ENCODE measurements at places on chromosomes 13 and 19.

GRCh38 chr19:16148443-16149229, 5.2 kb downstream of the HSH2D start:
- no peak for DNase-seq

- DNase-seq = no peak
Measured at GRCh38 chr19:2242092-2242537, 5.5 kb downstream of the SF3A2 start.

GRCh38 chr13:44905556-44905955, 83.7 kb downstream of the NUFIP1 start:
- DNase-seq = no peak

GRCh38 chr19:6056282-6056741, 54.0 kb downstream of the RFX2 start:
- DNase-seq = no peak

DNA sequence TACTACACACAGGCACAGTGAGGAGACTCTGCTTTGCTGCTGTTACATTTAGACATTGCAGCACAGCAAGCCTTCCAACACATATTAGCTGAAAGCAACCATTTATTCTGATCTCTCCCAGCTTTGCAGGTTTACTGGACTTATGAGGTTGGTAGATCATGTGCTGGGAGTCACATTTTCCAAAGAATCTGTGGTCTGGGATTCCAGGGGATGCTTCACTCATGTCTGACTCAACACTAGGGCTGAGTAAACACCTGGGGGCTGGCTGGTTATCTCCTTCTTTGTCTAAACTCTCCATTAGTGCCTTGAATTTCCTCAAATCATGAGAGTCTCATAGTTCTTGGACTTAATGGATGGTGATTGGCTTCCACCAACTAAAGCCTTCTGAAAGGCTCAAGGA, 5.4 kb upstream of the LGALS13 start:
- DNase-seq = no peak

DNA sequence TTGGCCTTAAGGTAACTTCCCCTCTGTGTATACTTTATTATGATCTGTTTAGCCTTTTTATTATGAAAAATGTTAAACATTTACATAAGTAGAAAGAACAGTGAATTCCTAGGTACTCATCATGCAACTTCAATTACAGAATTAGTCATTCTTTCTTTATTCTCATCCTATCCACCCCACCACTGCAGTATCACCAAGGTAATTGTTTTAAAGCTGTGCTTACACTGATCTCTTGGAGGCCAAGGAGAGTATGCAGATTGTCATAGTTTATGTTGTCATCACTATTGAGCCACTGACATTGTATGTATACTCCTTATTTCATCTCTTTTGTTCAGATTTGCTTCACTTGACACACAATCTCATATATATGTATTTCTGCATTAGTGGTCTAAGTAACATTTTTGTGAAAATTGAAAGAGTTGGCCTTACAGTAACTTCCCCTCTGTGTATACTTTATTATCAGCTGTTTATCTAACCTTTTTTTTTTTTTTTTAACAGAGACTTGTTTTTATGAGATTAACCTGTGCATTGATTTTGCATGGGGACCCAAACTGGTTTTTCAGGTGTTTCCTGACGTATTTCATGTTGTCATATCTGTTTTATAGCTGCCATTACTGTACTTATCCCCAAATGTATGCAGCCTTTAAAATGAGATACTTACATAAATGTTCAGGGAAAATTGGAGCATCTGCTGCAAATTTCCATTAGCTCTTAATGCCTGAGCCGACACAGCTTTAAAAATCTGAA, 4.5 kb downstream of the ZNF507 start:
- no peak for DNase-seq

DNA sequence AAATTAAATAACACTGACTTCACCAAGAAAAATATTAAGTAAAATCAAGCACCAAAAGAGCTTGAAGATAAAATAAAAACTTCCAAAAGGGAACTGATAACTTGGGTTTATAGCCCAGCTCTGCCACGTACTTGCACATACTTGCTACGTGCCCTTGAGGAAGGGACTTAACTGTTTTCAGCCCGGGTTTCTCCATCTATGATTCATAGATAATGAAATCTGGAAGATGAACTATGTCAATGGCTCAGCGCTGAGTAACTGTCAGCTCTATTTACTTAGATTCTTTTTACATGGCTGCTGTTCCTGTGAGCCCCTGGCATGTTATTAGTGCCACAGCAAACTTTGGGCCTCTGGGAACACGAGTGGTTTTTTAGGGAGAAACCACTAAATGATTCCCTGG, 9.6 kb upstream of the ZC3H13 start:
- no peak for DNase-seq
